RKO (cell line): ENCODE measurements at places on chromosomes 1 and 21.

DNA sequence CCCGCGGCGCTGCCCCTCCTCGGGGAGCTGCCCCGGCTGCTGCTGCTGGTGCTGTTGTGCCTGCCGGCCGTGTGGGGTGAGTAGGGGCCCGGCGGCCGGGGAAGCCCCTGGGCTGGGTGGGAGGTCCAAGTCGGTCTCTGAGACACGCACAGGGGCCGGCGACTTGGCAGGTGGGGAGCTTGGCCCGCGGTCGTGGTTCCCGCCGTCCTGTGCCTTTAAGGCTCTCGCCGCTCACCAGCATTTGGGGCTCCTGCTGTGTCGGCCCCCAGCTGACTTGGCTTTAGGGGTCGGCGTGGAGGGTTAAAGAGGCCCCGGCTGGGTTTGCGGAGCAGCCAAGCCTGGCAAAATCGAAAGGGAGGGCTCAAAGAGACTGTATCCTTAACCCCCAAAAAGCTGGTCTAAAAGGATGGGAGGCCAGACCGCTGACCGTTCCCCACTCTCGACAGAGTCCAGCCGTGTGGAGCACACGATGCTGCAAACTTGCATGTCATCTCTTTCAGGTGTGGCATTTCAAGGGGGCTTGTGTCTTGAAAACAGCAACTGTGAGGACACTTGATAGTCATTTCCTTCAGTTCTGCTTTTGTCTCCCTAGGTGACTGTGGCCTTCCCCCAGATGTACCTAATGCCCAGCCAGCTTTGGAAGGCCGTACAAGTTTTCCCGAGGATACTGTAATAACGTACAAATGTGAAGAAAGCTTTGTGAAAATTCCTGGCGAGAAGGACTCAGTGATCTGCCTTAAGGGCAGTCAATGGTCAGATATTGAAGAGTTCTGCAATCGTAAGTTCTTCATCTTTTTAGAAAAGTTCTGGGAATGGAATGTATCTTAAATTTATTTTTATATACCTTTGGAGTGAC, 540 bp downstream of the CD55 start:
- DNase-seq, result peak; percentile 38

- no peak for DNase-seq
These were observed 11.8 kb upstream of the XCL2 start for GRCh38 chr1:168555508-168556046.

DNA sequence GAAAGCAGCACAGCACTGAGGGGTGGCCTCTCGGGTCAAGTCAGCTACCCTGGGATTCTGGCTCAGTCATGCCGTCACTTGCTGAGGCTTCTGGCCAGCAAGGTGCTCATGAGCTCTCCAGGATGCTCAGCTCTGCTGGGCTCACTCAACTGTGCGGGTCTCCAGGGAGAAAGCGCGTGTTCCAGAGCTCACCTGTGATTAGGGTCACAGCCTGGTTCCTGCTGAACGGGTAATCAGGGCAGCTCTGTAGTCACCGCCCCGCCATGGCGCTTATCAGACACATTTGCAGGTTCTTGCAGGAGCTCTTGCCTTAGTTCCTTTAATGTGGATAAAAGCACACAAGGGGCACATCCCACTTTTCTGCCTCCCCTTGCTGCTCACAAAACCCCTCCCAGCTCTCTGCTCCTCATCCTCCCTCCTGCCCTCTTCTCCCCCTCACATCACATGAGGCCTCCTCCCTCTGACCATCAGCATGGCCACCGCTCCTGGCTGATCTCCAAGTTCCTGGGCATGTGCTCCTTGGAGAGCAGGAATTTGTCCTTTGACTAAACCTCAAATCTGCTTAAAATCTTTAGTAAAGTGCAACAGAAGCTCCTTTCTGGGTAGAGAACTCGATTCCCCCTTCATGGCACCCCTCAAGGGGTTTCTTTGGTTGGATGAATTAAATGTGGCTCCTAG, 2.0 kb downstream of the PCP4 start:
- no peak for DNase-seq

- DNase-seq, result no peak
These were observed 28.7 kb upstream of the DYRK1A start for GRCh38 chr21:37337831-37338230.

- DNase-seq, result no peak
These were observed 31.3 kb upstream of the ANGPTL7 start for GRCh38 chr1:11157867-11158266.

GRCh38 chr1:206540044-206540780, 32.9 kb downstream of the RASSF5 start:
- DNase-seq, result no peak

GRCh38 chr1:83693427-83694126, 305.4 kb downstream of the TTLL7 start:
- no peak for DNase-seq

DNA sequence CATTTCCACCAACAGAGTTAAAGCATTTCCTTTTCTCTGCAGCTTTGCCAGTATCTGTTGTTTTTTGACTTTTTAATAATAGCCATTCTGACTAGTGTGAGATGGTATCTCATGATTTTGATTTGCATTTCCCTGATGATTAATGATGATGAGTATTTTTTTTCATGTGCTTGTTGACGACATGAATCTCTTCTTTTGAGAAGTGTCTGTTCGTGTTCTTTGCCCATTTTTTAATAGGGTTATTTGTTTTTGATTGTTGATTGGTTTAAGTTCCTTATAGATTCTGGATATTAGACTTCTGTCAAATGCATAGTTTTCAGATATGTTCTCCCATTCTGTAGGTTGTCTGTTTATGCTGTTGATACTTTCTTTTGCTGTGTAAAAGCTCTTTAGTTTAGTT, 37.9 kb upstream of the PALMD start:
- no peak for DNase-seq
